Ascending aorta (tissue), 2 donors: ENCODE measurements at places on chromosomes 7 and 10.

DNA sequence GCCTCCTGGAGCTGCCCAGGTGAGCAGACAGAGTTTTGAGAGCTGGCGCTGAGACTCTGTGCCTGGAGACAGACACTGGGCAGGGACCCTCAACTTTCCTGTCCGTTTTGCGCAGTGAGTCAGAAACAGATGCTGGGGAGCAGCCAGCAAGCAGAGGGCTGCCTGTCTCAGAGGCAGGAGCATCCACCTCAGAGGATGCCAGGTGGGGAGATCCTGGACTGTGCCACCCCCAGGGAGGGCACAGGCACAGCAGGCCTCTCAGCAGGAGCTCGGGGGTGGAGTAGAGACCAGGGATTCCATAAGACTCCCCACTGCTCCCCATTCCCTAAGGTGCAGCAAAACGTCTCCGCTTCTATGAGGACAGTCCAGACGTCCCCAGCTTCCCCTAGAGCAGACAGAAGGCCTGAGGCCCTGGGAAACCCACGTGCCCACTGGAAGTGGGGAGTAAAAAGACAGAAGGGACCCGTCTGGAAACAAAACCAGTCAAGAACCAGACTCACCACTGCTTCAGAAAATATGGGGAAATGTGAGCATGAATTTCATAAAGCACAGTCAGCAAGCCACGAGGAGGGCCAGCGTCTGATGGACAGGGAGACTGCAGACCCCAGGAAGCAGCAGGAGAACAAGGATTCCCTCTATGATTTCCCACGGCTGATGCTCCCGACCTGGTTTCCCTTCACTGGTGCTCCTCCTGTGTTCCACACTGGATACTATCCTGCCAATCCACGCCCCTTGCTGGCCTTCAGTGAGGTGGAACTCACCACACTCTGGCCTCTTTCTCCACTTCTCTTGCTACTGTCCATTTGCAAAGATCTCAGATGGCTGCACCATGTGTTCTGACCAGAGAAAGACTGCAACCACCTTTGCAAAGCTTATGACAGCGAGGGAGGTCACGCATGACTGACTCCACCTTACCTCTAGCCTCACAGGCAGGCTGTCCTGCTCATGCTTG, 151.3 kb upstream of the FAM20C start:
- H3K4me1 ChIP-seq: no peaks in the 10 kb centered on the region
- H3K36me3 ChIP-seq: no peaks in the 10 kb centered on the region
- H3K4me3 ChIP-seq: no peak overlapping the region
- H3K27me3 ChIP-seq: no peaks in the 10 kb centered on the region
- peak; percentile 5 for DNase-seq

DNA sequence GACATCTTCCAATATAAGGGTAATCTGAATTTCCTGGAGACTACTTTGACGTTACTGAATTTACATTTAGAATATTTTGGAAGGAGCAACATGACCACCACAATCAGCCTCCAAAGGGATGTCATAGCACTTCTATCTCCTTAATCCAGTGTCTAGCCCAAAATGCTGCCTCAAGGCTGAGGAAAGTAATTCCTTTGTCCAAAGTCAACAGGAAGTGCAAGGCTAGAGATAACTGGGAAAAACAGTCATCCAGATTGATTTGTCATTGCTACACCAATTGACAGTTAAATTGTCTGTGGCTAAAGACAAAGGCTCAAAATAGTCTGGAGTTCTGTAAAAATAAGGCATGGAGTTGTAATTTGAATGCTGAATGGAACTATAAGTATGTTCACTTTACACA, 3.9 kb upstream of the TFPI2 start:
- H3K27ac ChIP-seq: no peak overlapping the region
- no peaks in the 10 kb centered on the region for H3K27me3 ChIP-seq
- no peaks in the 10 kb centered on the region for H3K36me3 ChIP-seq
- no peak for DNase-seq
- H3K4me3 ChIP-seq: no peak overlapping the region

- H3K27me3 ChIP-seq: no peaks in the 10 kb centered on the region
- no peak for DNase-seq
- no peak overlapping the region for H3K27ac ChIP-seq
- H3K36me3 ChIP-seq: no peaks in the 10 kb centered on the region
Observed at GRCh38 chr10:60560451-60560850, 170.8 kb upstream of the ANK3 start.

DNA sequence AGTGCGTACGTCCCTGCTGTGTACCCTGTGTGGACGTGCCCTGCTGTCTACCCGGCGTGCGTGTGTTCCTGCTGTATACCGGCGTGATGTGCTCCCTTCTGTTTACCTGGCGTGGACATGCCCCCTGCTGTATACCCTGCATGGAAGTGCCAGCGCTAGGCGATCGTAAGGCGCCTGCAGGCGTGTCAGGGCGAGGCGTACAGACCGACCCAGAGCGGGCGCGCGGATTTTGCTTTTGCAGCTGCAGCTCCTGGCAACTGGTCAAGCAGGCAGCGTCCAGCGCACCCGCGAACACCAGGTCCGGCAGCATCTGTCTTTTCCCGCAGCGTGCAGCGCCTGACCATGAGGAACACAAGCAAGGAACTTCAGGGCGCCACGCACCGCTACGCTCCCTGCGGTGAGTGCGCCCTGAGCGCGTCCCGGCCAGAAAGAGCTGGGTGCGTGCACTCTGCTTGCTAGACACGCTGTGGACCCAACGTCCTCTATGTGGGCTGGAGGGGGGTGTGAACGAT, 680 bp downstream of the C7orf57 start:
- no peak overlapping the region for H3K27ac ChIP-seq
- DNase-seq: no peak
- peak overlapping the region; percentile 51 for H3K4me3 ChIP-seq
- no peaks in the 10 kb centered on the region for H3K36me3 ChIP-seq
- no peaks in the 10 kb centered on the region for H3K27me3 ChIP-seq

DNA sequence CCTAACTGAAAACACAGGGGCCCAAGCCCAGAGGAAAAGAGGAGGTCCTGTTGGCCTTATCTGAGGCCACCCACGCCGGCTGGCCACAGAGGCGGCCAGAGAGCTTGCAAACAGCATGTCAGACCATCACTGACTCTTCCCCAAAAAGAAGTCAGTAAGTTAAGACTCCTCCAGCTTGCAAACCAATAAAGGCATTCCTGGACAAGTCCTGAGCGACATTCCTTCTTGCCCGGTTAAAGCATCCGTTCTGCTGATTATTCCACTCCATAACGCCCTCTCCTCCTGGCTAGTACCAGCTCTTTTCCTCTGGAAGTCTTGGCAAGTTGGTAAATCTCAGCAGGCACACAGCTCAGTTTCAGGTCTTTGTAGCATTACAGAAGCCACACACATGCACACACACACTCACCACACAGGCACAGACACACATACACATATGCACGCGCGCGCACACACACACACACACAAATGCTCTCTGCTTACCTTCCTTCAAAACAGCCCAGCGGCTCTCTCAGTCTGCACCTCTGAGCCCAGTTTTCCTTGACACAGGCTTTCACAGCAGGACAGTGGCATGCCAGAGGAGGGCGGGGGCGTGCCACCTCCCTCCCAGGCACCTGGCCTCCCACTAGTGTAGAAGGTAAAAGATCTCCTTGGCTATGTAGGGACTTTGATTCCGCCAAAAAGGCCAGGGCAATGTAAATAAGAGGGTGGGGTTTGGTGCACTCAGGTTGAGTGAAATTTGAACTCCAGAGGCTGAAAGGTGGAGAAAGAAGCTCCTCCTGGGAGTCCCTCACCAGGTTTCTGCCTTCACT, 201.4 kb downstream of the TNS3 start:
- H3K4me1 ChIP-seq: peaks cover 11% of the 10 kb centered on the region
- H3K27ac ChIP-seq: peak overlapping the region; percentile 75
- H3K4me3 ChIP-seq: no peak overlapping the region
- no peaks in the 10 kb centered on the region for H3K36me3 ChIP-seq
- no peak for DNase-seq

- H3K27ac ChIP-seq: no peak overlapping the region
- no peak for DNase-seq
- no peaks in the 10 kb centered on the region for H3K27me3 ChIP-seq
- H3K4me3 ChIP-seq: no peak overlapping the region
Observed at GRCh38 chr7:30995536-30995935, 31.8 kb downstream of the GHRHR start.

GRCh38 chr10:6579904-6580278, at the start of gene PRKCQ:
Gene PRKCQ (minus strand): TSS chr10:6580276. CDS start chr10:6515135, 65,141 bp downstream.
- no peaks in the 10 kb centered on the region for H3K36me3 ChIP-seq
- no peak for DNase-seq
- no peak within 1 kb of the TSS for H3K27ac ChIP-seq
- no peaks in the 10 kb centered on the region for H3K4me1 ChIP-seq

GRCh38 chr10:103188853-103189252, 4.2 kb downstream of the NT5C2 start:
- H3K27me3 ChIP-seq: no peaks in the 10 kb centered on the region
- no peak overlapping the region for H3K27ac ChIP-seq
- H3K36me3 ChIP-seq: no peaks in the 10 kb centered on the region
- H3K4me1 ChIP-seq: peaks cover 7% of the 10 kb centered on the region
- H3K4me3 ChIP-seq: no peak overlapping the region

GRCh38 chr7:82438521-82438920, 5.1 kb downstream of the CACNA2D1 start:
- H3K4me3 ChIP-seq: no peak overlapping the region
- no peak for DNase-seq
- no peaks in the 10 kb centered on the region for H3K27me3 ChIP-seq
- H3K36me3 ChIP-seq: no peaks in the 10 kb centered on the region
- no peaks in the 10 kb centered on the region for H3K4me1 ChIP-seq
- H3K27ac ChIP-seq: no peak overlapping the region
